HS-5 (cell line): ENCODE measurements at places on chromosomes 6 and 20.

DNA sequence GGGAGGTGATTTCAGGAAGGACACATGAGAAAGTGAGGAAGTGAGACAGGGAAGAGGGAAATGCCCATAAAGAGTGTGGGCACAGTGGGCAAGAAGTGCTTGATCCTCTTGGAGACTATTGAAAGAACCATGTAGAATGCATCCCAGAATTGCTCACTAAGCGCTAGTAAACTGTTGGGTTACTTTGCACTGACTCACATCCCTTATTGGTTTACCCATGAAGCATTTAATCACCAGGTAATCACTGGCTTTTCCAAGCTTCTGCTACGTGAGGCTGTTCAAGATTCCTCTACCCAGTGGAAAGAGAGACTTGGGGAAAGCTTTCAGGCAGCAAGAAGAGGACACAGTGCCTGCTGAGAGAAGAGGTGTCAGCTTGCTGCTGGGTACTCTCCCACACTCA, 410.0 kb upstream of the JAG1 start:
- DNase-seq, result no peak

- DNase-seq, result no peak
Observed at GRCh38 chr20:24350923-24351368, 118.5 kb upstream of the SYNDIG1 start.

GRCh38 chr20:7770578-7770977, 169.7 kb downstream of the HAO1 start:
- DNase-seq, result no peak

DNA sequence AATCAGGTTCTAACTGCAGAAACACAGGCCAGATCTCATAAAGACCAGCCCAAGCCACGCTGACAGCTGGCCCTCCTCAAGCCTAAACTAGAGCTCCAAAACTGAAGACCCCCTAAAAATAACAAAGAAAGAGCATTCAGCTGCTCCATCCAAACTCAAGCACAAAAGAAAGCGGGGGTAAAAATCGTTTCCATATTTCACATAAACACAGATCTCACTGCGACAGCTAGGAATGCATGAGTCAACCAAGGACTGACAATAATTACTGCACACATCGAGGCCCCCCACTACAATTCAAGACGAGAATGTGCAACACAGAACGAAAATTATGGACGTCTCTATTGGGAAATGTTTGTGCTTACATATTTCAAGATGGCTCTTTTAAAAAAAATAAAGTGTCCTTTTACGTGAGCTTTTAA, 31.1 kb downstream of the CNKSR3 start:
- DNase-seq, result no peak

GRCh38 chr20:20734475-20734948, 22.1 kb upstream of the RALGAPA2 start:
- DNase-seq, result no peak

GRCh38 chr6:134689177-134689576, 260.7 kb downstream of the ALDH8A1 start:
- DNase-seq, result no peak

DNA sequence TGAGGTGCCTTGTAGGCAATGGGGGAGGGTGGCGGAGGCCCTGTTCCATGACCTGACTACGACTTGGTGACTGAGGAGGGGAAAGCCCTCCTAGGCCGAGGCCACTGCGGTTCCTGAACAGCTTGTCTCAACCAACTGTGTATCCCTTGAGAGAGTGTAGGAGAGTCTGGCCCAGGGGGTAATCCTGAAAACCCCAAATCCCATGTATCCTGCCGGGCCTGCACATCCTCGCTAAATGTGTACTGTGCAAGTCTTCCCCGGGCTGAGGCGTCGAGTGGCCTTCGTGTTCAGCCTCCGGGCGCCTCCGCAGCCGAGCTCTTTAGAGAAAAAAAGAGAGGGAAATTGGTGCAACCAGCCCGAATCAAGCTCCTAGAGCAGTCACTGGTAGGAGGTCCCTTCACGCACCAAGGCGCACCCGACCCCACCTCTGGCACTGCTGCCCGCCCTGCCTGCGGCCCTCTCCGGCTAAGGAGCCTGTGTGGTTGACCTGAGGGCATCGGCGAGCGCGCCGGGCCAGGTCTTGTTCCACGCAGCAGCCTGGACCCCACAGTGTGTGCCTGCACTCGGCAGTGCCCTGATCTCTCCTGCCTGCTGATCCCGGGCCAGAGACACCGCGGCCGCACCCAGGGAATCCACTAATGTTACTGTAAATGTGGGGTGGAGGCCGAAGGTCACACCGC, 7.3 kb downstream of the SIM1 start:
- no peak for DNase-seq

- no peak for DNase-seq
Observed at GRCh38 chr6:170505306-170505705, 47.8 kb downstream of the PSMB1 start.

- no peak for DNase-seq
Observed at GRCh38 chr20:62893700-62894099, 32.1 kb upstream of the TCFL5 start.

DNA sequence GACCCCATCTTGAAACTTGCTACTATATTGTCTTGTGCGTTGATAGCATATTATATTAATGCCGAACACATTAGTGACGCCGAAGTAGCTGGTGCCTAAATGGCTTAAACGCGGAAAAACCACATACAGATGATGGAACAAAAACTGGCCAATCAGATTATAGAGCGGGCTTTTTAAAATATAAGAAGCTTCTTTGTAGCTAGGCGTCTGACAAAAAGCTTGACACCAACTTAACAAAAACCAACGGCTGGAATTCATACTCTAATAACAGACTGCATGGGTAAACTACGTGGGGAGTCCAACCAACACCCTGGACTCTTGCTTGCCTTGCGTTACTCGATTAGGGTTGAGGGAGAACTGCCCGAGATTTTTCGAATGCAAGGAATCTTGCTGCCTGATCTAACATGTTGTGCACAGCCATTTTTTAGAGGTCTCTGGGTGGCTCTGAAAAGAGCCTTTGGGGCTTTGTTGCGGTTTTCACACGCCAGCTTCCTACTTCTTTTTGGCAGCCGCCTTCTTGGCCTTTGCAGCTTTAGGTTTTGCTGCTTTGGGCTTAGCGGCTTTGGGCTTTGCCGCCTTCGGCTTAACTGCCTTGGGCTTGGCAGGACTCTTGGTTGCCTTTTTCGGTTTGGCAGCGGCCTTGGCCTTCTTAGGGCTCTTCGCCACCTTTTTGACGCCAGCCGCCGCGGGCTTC, 45.7 kb downstream of the OR2B2 start:
- DNase-seq, result peak; percentile 49

- DNase-seq, result no peak
Observed at GRCh38 chr6:18509871-18510643, 122.9 kb downstream of the RNF144B start.

DNA sequence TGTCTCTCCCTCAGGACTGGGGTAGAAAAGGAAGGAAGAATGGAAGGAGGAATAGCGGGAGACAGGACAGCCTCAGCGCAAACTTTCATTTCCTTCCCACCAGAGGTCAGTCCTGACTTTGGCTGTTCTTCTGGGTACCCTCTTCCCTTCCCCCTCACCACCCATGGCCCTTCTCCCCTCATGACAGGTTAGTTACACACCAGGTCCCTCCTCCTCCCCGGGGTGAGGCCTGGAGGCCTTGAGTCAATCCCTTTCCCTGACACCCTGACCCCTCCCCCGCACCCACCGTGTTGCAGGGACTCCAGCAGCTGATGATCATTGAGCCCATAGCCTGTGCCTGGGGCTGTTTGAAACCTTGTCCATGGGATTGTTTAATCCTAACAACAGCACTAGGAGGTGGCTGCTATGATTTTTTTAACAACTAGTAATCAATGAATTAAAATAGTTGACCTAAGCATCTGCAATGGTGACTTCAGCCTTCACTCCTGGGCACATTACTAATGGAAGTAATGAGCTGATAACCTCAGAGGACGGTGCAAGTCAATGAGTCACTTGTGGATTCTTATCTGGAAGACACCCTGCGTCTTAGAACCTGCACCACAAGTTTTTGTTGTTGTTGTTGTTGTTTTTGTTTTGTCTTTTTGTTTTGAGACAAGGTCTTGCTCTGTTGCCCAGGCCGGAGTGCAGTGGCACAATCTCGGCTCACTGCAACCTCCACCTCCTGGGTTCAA, 46.6 kb upstream of the CCDC167 start:
- DNase-seq, result no peak

GRCh38 chr6:96016334-96017069, 728 bp downstream of the FUT9 start:
- DNase-seq, result no peak

DNA sequence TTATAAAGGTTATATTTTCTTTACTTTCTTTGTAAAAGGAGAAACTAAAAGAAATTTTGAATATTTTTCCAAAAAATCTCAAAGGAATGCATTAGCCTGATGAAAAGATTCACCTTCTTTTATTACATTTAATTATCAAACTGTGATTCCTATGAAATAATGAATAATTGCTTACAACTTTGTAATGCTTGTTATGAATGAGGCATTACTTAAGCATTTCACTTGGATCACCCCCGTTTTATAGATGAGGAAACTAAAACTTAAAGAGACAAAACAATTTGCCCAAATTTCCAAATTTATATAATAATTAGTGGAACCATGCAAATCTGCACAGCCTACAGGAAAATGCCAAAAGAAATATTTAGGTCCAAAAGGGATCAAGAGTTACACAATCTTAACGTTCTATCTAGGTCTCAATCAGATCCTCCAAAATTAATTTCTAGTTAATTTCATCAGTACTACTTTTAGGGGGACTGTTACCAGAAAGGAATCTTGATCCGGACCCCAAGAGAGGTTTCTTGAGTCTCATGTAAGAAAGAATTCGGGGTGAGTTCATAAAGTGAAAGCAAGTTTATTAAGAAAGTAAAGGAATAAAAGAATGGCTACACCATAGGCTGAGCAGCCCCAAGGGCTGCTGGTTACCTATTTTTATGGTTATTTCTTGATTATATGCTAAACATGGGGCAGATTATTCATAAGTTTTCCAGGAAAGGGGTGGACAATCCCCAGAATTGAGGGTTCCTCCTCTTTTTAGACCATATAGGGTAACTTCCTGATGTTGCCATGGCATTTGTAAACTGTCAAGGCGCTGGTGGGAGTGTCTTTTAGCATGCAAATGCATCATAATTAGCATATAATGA, 288.0 kb downstream of the ADGB start:
- DNase-seq, result no peak

GRCh38 chr20:9627219-9627618, 112.8 kb downstream of the LAMP5 start:
- DNase-seq, result no peak

GRCh38 chr6:118080547-118080946, 173.5 kb downstream of the SLC35F1 start:
- DNase-seq, result no peak

DNA sequence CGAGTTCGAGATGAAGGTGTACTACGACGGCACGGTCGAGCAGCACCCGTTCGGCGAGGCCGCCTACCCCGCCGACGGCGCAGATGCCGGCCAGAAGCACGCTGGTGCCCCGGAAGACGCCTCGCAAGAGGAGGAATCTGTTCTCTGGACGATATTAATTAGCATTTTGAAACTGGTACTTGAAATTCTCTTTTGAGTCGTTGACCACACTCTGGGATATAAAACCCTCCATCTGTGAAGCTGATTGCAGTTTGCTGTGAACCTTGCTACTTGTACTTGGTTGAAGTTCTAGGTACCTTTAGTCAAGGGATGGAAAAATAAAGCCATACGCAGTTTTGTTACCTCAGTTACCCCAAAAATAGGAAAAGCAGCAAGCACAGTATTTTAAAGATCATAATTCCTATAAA, 917 bp downstream of the C6orf120 start:
- DNase-seq, result no peak

DNA sequence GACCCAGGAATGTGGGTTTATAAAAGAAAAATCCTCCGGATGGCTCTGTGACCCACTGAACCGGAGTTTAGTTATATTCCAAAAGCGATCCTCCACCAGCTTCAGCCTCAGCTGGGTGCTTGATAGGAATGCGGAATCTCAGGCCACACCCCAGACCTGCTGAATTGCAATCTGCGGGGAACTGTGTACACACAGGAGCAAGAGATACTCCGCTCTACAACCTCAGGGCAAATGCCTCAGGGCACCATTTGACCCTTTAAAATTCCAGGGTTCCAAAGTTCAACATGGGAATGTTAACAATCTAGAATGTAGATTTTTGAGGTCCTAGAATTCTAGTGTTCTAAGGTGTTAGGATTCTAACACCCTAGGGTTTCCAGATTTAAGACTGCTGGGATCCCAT, 10.8 kb downstream of the BPIFA2 start:
- no peak for DNase-seq

- DNase-seq, result no peak
Observed at GRCh38 chr6:167906899-167907298, 80.2 kb downstream of the AFDN start.

- DNase-seq, result no peak
Observed at GRCh38 chr20:9485614-9486340, 28.6 kb upstream of the LAMP5 start.

DNA sequence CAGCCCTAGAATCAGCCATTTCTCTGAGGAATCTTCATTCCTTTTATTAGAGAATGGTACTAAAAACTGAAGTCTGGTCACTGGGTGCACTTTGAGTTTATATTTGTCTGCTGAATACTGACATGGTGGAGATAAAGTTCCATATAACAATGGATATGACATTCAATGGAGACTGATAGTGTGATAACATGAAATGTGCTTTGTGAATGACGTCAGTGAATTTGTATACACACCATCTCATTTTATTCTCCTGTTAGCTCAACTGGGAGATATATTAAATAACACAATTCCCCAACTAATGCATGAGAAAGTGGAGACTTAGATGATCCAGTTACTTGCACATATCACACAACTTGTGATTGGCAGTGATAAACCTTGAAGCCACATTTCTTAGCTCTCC, 446.7 kb downstream of the DOK5 start:
- no peak for DNase-seq

GRCh38 chr6:1558388-1558787, 51.3 kb upstream of the FOXC1 start:
- no peak for DNase-seq

DNA sequence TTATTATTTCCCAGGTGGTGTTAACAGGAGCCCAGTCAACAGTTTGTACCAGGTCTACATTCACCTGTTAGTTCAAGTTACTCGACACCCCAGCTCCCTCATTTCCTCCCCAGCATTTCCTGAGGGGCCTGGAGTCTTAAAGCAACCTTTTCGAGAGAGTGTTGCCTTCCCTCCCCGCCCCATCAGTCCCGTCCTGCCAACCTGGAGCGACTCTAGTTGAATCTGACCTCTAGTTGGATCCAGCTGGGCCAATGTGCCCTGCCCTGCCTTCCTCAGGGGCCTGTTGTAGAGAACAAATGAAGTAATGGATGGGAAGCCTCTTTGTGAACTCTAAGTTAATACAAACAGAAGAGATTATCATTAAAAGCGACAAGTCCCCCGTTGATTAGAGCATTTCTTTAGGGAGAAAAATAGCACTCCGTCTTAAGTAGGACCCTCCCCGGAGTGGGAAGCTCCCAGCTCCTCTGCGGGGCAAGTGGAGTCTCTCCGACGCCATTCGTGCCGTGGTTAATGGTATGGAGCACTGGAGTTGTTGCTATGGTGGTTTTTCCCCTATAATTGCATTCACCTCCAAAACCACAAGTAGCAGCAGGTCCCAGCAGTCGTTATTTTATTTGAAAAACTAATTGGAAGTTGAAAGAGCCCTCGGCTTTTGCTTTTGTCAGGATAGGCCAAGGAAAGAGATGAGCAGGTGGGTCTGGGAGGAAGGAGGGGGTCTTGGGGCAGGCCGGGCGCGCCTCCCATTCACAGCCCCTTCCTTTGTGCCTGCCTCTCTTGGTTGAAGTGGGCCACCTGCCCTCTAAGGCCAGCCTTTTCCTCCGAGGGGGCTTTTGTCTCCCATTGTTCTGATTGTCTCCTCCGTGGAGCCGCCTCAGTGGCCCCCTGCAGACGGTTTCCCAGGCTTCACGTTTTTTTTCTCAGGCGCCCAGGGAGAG, 16.1 kb downstream of the GHRH start:
- no peak for DNase-seq
